Activated effector memory CD4-positive, alpha-beta T cell treated with anti-CD3 and anti-CD28 coated beads, Interleukin-2, amount 50 U/mL, for 16 hours (primary cell): ENCODE measurements at places on chromosomes 5 and 9.

- DNase-seq: peak; percentile 41
Observed at GRCh38 chr9:135909371-135909770, 2.0 kb upstream of the CAMSAP1 start.

DNA sequence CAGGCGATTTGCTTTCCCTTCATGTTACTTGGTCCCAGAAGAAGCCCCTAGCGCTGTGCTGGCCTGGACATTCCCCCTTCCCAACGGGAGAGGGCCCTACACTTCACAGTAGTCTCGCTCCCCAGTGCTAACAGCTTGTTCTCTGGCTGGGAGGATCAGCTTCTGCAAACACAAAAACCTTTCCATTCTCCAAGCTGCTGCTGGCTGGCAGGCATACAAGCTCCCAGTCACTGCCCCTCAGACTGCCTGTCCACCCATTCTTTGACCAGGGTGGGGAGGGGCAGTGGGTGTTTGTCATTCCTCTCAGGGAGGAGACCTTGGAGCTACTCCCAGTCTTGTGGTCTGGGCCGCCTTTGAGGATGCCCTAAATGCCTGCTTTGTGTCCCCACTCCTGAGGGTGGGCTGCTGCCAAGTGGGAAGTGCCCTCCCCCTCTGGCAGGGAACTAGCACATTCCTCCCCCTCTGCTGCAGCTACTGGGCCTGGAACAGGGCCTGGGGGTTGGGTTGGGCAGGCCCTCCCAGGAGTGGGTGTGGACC is 20.8 kb downstream of the ENHO start:
- DNase-seq: no peak

GRCh38 chr9:101579711-101580545 is 14.8 kb downstream of the PPP3R2 start:
- DNase-seq: no peak

DNA sequence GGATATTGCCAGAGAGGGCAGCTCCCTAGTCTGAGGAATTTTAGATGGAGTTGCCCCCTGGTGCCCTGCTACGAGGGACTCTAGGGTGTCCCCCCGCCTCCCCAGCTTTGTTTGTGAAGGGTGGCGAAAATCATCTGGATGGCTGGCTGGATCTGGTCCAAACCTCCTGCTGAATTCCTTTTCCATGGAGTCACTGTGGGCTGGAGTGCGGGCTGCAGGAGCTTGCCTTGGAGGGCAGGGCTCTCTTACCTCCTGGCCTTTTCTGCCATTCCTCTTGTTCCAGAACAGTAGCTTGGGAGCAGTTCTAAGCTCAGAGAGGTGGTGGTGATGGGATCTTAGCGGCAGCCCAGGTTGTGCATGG is 2.1 kb downstream of the SYNPO start:
- DNase-seq: no peak

DNA sequence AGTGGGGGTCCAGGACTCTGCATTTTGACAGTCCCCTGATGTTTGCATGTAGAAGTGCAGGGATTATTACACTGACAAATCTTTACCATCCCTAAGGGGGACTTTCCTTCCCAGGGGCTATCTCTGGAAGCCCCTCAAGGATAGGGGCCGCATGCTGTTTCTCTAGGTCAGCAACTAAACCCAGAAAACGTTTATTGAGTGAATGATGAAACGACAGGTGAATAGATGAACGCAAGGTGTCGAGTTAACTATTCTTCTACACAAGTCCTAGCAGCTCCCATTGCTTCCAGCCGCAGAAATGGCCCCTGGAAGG is 281 bp upstream of the HSD17B4 start:
- DNase-seq: no peak

GRCh38 chr5:87751824-87752223 is 339.1 kb upstream of the CCNH start:
- no peak for DNase-seq
